ENCODE measurements at places on chromosomes 3 and 15.

DNA sequence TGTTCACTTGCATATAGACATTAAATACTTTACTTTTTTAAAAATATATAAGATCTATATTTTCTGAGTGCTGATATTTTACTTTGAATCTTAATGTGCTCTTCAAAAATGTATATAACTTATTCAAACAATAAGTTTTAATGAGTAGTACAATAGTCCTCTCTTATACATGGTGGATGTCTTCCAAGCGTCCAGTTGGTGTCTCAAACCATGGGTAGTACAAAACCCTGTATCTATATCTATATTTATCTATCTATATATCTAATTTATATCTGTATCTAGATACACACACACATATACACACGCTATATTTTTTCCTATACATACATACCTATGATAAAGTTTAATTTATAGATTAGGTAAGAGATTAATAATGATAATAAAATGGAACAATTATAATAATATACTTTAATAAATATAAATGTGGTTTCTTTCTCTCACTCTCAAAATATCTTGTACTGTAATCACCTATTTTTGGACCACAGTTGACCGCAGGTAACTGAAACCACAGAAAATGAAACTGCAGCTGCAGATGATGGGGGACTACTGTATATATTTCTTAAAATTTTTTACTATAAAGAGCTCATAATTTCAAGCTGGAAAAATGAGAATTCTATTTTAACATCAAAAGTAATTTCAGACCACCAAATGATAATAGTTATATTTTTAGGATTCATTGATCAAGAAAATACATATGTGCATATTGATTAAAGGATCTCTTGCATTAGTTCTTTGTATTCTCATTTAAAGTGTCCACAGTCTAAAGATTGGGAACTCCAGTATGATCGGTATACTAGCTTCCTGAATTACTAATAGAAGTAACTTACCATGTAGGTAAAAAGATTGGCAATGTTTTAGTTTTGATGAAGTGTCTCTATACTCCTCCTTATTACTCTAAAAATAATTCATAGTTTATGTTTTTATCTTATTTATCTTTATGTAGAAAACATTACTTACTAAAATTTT lies 215.1 kb upstream of the MLF1 start:
- DNase-seq = no peak

DNA sequence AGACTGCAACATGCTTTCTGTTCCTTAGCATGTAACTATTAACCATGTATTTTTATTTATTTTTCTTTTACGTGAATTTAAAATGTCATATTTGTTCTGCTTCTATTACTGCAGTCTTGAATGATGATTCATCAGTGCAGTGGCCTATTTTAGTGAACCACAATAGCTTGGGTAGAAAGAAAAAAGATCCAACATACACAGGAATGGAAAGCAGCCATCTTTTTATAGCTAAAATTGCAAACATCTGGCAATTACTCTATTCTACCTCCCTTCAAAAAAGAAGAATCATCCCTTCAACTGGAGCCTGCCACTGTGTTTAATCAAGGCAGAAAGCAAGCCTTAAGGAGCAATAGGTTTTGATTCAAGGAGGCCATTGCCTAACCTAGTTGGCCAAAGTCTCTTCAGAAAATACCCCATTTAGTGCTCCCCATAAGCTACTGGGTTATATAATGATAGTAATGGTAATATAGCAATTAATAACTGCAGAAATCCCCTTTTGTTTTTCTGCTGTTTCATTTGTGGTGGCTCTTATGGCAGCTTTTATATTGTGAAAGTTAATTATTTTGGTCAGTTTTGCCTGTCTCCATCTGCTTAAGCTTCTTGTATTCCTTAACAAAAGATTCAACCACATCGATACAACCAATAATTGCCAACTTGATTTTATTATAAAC lies 267.3 kb downstream of the LPP start:
- no peak for DNase-seq

DNA sequence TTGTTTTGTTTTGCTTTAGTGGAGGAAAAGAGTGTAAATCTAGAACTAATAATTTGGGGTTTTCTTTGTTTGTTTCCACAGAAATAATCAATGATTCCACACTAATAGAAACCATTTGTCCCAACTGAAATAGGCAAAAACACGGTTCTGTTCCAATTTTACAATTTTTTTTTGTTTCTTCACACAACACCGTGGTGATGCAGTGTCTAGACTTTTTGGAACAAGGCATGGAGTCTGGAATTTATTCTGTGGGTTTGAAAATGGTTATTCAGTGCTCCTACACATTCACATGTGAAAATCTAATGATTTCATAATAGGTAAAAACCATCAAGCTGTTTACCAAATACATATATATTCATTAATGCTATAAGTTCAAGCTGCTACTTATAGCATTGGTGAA lies 629.0 kb upstream of the TGFBR2 start:
- no peak for DNase-seq

GRCh38 chr3:177322881-177323280 lies 125.6 kb upstream of the TBL1XR1 start:
- DNase-seq = no peak

- no peak for DNase-seq
Observed at GRCh38 chr3:139476348-139476747, at the start of gene RBP2. TSS of gene RBP2 (minus strand) at chr3:139476516. CDS start at chr3:139476459, 57 bp downstream.
